ENCODE measurements at places on chromosomes 3 and 15.

GRCh38 chr15:25736461-25736860 lies 126.7 kb downstream of the ATP10A start:
- DNase-seq = no peak

DNA sequence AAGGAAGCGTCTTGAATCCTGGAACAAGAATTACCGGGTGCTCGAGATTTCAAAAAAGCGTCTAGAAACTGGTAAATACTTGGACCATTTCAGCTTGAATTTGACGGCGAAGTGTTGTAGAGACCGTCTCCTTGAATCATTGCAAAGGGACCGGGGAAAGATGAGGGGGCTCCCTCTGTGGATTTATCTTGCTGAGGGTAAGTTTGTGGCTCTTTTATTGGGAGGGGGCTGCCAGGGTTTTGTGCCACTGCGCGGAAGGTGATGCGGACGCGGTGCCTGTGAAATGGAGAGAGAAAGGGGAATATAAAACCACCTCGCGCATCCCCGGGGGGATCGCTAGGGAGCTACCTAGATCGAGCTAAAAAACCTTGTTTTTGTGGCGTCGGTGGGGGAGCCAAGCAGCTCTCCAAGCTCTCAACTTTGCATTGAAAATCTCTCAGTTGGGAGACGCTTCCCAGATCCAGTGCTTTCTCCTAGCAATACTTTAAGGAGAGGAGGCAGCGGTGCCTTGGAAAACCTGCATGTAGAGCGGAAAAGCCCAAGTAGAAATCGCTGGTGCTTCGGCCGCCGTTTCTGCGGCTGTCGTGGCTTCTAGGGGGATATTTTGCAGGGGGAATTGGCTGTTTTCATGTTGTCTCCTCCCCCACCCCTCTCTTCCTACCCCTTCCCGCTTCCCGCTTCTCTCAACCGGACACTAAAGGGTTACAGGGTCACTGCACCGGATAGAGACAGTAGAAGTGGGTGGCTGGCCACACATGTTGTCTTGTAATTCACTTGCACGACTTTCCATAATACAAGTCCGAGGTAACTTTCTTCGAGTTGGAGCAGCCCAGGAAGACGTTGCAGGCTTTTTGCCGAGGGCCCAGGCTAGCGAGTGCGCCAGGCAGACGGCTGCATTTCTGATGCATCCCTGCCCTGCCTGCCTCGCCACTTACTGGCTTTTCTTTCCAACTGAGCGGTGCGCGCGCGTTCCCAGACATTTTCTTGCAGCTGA lies 187.6 kb downstream of the NLGN1 start:
- peak; percentile 57 for DNase-seq

GRCh38 chr3:13537909-13538296 lies 11.0 kb upstream of the FBLN2 start:
- no peak for DNase-seq

- DNase-seq = no peak
Observed at GRCh38 chr3:181105646-181106045, 116.1 kb upstream of the DNAJC19 start.

GRCh38 chr15:65869954-65870871 lies 922 bp downstream of the RAB11A start:
- DNase-seq = peak; percentile 25

DNA sequence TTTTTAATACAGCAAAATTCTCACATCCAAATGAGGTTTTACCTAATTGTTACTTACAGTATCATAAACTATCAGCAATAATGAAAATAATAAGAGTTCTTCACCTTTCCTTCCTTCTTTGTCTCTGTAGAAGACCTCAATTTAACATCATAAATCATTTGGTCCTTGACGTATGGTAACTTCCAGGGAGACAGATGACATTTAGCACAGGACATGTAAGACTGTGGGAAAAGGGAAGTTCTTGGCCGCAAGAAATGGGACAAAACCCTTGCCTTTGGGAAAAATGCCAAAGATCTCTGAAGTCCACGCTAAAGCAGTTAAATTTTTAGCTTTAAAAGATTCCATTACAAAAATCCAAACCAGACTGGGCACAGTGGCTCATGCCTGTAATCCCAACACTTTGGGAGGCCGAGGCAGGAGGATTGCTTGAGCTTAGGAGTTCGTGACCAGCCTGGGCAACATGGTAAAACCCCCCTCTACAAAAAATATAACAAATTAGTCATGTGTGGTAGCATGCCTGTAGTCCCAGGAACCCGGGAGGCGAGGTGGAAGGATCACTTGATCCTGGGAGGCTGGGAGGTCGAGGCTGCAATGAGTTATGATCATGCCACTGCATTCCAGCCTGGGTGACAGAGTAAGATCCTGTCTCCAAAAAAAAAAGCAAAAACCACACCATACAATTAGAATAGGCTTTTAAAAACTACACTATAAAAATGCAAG lies 8.8 kb downstream of the PTPN9 start:
- DNase-seq = no peak

DNA sequence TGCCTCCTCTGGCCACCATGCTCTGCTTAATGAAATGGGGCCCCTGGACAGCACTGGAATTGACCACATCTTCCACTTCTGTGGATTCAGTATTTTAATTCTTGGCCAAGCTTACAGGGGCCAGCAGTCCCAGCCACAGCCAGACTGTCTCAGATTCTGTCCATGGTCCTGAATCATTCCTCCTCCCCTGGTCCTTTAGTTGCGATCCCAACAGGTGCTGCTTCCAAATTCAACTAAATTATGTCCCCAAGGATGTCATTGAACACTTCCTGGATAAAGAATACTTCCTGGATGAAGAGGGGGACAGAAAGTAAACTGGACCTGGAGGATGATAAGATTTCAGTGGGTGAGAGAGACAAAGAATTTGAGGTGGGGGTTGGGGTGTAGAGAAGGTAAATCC lies 111.1 kb upstream of the FOXB1 start:
- DNase-seq = no peak

- no peak for DNase-seq
Observed at GRCh38 chr3:125186261-125186787, 26.2 kb downstream of the SLC12A8 start.

DNA sequence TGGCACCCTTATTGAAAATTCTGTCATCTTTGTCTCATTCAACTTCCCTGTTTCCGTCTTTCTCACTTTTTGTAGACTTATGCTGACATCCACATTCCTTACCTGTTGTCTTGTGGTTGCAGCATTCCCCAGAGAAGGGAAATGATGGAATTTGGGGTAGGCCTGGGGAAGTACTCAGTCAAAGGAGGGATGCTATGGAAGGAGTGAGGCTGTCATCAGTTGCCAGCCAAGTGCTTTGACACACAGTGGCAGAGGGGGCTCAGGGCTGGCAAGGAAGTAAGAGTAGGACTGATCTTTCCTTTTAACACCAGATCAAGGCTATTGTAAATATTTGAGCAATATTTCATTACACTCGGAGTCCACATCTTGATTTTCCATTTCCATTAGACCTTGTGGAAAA lies 64.4 kb downstream of the RPLP1 start:
- no peak for DNase-seq

- DNase-seq = no peak
Observed at GRCh38 chr3:53846134-53846850, at the start of the genes CHDH and IL17RB. TSS of gene CHDH (minus strand) at chr3:53846419. CDS start at chr3:53824008, 22,411 bp downstream. TSS of gene IL17RB (plus strand) at chr3:53846568. CDS start at chr3:53846589, 21 bp downstream.

DNA sequence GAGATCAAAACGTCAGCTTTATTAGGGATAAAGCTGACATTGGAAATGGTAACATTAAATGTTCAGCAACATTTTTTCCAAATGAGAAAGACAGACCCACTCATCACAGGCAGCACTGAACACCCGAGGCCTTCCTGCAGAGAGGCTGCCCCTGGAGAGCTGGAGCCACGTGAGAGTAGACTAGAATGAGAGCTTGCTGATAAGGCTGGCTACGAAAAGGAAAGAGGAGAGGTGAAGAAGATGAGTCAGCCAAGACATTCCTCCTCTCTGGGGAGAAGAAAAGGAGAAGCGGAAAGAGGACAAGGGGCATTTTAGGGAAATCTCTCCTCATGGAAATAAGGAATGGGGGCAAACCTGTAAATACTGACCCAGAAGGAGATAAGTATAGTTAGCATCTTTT lies 7.3 kb downstream of the CYP19A1 start:
- DNase-seq = no peak

DNA sequence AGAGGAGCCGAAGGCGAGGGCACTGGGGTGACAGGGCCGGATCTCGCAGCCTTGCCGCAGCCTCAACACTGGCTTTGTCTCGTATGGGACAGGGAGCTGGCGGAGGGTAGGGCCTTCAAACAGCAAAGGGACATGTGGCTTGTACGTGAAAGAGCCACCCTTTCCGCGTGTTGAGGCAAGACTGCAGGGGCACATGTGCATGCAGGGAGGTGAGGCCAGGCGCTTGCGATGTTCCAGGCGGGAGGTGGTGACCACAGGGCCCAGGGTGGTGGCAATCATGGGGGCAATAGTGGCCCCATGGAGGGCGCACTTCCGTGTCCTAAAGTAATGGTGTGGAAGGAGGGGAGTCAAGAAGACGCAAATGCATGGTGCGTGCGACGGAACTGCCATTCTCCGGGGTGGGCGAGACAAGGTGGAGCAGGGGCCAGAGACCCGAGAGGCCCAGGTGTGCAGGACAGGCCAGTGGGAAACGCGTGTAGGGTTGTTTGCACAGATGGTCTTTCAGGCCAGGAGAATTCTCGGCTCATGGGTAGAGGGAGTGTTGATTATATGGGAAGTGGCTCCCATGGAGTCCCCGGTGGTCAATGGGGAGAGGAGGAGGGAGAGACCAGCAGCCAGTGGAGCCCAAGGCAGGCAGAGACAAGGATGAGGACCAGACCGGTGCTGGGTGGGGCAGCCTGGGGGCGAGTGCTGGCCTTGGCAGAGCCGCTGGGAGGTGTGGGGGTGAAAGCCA lies 45.8 kb upstream of the PCSK6 start:
- DNase-seq = no peak

- DNase-seq = no peak
Observed at GRCh38 chr3:24608701-24609390, 114.2 kb upstream of the THRB start.

DNA sequence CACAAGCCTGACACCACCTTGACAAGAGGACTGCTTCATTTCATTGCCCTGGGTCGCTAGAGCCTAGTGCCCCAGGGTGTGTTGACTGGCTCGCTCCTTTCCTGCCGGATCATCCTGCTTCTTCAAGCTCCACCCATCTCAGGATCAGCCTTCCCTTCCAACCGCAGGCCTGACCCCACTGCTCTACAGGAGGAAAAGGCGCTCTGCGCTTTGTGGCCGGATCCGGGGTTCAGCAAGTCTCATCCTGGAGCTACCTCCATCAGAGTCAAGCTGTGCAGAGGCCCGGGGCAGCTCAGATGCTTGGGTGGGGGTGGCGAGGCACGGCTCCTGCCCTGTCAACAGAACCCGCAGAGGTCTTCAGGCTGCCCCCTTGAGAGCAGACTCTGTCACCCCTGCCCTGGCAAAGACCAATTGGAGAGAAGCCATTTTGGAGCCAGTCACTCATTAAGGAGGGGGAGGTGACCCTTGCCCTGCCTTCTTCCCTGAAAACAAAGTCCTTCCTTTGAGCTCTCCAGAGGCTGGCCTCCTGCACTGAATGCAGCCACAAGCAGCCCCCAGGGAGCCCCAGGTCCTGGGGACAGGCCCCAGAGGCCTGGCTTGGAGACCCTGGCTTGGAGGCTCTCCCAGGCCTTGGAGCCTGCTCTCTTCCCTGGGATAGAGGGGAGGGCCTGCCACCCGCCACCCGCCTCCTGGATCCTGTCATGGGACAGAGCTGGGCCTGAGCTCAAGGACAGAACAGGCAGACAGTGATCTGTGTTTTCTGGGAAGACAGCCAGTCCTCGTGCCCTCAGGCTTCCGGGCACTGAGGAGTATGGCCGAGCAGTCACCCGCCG lies 80.3 kb downstream of the CPN2 start:
- no peak for DNase-seq

DNA sequence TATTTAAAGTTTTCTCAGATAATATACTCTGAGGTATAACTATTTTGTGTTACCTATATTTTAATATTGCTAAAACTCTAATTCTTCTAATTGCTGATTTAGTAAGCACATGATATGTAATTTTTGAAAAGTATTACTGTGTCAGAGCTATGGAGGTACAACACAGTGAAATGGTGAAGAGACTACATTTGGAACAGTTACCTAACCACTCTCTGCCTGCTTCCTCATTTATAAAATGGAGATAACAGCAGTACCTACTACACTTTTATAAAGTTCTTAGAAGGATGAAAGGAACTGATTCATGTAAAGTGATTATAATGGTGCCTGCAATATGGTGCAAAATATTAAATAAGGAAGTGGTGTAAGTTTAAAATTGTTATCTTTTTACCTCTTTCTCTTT lies 16.3 kb upstream of the NEK10 start:
- DNase-seq = no peak

- no peak for DNase-seq
Observed at GRCh38 chr15:77369168-77369567, 50.7 kb downstream of the PEAK1 start.

DNA sequence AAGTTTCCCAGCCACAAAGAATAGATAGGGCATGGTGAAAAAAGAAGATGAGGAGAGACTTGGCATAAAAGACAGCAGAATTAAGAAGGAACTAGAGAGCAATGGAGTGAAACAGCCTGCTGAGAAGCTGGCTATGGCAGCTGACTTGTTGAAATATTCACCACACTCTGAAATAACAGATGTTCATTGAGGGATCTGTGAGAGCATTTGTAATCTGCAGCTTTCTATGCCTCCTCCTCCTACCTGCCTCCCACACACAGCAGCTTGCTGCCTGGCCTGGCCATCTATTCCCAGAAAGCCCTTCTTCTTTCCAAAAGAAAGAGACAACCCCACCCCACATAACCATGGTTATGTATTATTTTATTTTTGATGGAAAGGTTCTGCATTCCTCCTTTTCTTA lies 303.9 kb downstream of the GAP43 start:
- DNase-seq = no peak

DNA sequence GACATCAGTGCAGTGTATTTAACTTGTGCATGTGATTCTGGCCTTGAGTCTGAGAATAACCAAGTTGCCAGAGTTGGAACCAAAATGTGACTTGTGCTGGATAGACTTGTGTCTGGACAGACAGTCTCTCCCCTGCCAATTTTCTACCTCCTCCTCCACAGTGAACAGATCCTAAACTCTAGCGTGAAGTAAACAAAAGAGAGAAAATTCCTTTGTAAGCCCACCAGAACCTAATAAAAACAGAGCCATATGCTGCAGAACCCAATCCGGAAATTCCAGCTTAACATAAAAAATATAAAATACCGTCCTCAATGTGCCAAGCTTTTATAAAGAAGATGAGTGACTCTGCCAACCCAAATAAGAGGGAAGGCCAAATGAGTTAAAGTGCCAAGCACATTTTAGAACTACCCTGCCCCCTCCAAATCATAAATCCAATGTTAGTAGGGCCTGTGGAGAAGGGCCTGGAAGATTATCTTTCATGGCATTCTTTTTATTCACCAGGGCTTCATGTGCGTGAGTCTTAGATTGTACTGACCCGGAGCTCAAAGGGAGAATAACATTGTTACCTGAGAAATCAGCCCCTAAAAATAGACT lies 344.6 kb upstream of the PROK2 start:
- no peak for DNase-seq

- DNase-seq = no peak
Observed at GRCh38 chr3:103269287-103269686, 834.5 kb downstream of the ZPLD1 start.

- DNase-seq = no peak
Observed at GRCh38 chr3:98388147-98388546, 2.3 kb upstream of the OR5K3 start.

DNA sequence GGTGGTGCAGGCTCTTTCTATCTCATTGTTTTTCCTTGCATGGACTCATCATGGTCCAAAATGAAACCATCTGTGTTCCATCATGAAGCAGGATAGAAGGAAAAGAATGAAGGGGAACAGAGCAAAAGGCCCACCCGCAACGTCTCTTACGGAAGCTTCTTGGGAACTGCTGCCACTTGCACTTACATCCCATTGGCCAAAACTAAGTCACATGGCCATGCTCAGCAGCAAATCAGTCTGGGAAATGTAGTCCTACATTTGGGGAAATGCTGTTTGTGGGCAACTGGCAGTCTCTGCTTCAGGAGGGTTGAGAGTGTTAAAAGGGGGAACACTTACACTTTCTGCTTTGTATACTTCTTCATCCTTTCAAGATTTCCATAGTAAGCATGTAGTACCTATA lies 191.6 kb downstream of the SV2B start:
- peak; percentile 15 for DNase-seq

Data from NT2/D1 (cell line).